Hematopoietic multipotent progenitor cell treated with erythropoietin and hydrocortisone succinate and interleukin-3 and kit ligand, for 8 days (in vitro differentiated cells): ENCODE measurements at places on chromosomes 5 and 9.

- no peak for DNase-seq
These were observed 21.8 kb upstream of the ANKRD18A start for GRCh38 chr9:38641985-38642864.

- peak; percentile 20 for DNase-seq
These were observed 74.5 kb downstream of the PTCD2 start for GRCh38 chr5:72394688-72395087.

GRCh38 chr9:26662476-26662875 lies 230.1 kb downstream of the CAAP1 start:
- DNase-seq = no peak

GRCh38 chr5:9313751-9314150 lies 232.1 kb downstream of the SEMA5A start:
- DNase-seq = no peak

- DNase-seq = no peak
These were observed 49.9 kb downstream of the ITGA1 start for GRCh38 chr5:52837591-52838001.

DNA sequence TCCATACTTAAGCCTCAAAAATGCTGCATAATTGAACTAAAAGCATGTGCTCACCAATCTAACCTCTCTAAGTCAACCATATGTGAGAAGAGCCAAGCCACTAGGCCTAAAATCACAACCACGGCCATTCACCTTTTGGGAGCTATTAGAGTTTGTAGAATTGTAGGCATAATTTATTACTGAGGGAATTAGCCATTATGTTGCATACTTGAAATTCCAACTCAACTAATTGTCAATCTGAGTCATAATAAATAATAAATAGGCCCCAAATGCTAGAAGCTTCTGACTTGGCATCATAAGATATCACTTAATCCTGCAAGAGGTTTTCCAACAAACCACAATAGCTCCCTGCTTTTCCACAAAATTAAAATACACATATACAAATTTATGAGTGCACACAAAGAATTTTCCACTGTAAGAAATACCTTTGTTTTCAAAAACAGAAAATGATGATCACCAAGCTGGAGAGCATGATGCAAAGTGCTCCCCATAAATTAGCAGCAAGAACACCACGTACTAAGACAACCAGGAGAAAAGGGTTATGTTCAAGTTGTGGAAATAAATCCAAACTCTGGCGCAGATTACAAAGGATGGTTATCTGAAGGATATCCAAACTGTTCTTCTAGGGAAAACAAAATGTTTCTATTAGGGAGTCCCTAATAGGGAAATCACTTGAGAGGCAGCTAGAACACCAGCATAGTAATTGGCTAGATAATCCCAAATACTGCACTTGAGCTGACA lies 250.0 kb upstream of the SLC30A5 start:
- DNase-seq = no peak

GRCh38 chr9:124780757-124781151 lies 3.8 kb downstream of the OLFML2A start:
- DNase-seq = no peak

DNA sequence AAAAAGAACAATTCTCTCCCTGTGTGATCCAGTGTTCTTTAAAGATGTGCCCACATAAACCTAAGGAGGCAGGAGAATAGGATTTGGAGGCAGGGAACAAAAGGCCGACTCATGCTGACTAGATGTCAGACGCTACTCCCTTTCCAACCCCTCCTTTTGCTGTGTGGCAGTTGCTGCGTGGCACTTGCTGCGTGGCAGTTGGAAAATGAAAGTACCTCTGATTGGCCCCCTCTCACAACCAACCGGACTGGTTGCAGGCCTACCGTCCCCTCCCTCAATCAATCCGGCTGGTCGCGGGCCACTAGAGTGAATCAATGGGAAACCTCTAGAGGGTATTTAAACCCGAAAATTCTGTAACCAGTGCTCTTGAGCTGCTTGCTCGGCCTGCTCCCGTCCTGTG lies 551.0 kb downstream of the KIF4B start:
- DNase-seq = no peak

DNA sequence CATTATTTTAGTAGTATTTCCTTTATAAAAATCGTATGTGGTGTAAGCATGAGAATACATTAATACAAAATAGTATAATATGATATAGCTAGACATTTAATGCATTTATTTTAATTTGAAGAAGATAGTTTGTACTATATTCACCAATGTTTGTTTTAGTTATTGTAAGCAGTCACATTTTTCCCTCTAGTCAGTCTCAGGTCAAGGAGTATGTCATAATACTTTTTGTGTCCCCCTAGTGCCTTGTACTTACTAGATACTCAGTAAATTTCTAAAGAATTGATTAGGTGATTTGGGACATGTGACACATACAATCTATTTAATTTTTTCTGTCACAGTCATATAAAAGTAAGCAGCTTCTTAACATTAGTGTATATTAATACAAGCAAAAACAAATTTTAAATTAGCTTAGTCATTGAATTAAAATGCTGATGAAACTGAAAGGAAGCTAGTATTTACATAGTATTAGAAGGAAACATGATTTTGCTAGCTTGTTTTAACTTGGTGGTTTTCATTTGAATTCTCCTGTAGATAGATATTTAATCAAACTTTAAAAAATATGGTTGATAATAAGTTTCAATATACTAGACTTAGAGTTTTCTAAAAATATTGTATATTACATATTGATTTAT lies 242.2 kb downstream of the FER start:
- no peak for DNase-seq

DNA sequence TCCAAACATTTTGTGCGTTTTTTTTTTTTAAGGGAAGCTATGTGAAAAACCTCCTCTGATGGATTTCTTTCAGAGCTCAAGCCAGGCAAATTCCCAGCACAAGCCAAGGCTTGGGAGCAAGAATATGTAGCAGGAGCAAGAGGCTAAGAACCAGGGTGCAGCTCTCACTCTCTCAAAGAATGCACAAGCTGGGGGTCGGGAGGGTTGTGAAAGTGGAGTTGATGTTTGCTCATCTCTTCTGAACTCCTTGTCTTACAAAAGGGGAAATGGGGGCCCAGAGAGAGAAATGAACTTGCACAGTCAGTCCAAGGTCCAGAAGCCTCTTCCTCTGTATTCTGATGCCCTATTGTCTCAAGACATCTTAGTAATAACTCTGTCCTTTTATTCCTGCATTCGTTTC lies 7.7 kb upstream of the TRAF1 start:
- no peak for DNase-seq

DNA sequence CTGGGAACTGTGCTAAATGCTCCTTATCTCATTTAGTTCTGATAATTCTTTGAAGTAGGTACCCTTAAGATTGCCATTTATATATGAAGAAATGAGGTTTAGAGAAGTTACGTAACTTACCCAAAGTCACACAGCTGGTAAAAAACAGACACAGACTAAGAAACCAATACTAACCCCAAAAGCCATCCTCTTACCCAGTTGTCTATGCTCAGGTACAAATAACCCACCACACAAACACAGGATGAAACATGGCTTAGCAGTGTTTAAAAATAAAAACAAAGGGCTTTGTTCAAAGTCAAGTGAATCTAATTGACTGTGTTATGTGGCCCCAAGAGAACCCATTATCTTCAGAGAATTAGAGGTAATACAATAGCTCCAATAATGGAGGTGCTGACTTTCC lies 37.0 kb upstream of the IL7R start:
- DNase-seq = no peak

GRCh38 chr9:86434039-86434726 lies 80.0 kb upstream of the TUT7 start:
- DNase-seq = peak; percentile 43

- peak; percentile 66 for DNase-seq
These were observed 1.7 kb downstream of the TRIO start for GRCh38 chr5:14144586-14145434.

- DNase-seq = no peak
These were observed 1.4 kb downstream of the NSUN2 start for GRCh38 chr5:6631441-6631840.

GRCh38 chr5:94217745-94218144 lies 400.7 kb downstream of the KIAA0825 start:
- DNase-seq = no peak

DNA sequence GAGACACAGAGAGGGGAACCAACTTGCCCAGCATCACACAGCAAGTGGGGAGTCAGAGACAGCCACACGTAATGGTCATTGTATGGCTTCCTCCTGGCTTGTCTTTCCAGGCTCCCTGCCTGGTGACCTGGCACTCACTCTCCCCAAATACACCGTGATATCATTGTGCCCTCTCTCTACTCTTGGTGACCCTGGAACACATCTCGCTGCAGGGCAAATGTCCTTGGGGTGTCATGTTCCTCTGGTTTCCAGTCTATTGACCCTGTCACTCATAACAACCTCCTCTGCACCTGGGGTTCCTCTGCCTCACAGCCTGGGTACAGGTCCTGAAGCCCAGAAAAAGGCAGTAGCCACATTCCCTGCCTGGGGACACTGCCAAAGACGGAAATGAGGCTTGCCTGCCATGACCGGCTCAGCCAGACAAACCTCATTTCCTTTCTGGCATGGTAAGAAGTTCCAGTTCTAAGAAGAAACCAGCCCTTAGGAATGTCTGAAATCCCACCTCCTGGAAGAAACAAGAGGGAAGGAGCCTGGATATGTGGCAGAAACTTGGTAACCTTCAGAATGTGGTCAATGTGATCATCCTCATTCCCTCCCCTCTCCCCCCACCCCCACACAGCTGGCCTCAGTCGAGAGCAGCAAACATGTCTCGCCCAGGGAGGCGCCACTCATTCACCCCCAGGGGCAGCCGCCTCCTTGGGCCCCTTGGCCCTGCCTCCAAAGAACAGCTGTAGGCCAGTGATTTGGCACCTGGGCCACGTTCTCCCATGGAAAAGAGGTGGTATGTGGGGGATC lies 30.6 kb upstream of the SMU1 start:
- DNase-seq = no peak

- DNase-seq = no peak
These were observed 216.6 kb upstream of the EFNA5 start for GRCh38 chr5:107887166-107887943.

GRCh38 chr9:130444565-130445221 lies at the start of gene ASS1:
TSS of gene ASS1 (plus strand) at chr9:130444961. CDS start at chr9:130452229, 7,268 bp downstream.
- no peak for DNase-seq

DNA sequence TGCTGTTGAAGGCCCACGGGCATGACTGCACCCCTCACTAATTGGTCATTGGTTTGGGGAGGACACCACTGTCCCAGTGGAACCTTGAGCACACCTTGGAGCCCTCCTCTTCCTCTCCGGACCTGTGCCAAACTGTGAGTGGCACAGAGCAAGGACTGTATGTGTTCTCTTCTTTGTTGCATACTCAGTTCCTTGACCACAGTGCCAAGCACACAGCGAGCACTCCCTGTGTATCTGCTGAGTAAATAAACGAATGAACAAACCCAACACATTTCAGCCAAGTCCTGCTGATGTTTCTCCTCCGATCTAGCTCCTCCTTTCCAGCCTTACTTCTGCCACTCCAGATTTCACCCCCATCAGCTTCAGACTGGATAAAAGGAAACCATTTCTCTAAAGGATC lies 2.7 kb upstream of the TRIM52 start:
- no peak for DNase-seq

DNA sequence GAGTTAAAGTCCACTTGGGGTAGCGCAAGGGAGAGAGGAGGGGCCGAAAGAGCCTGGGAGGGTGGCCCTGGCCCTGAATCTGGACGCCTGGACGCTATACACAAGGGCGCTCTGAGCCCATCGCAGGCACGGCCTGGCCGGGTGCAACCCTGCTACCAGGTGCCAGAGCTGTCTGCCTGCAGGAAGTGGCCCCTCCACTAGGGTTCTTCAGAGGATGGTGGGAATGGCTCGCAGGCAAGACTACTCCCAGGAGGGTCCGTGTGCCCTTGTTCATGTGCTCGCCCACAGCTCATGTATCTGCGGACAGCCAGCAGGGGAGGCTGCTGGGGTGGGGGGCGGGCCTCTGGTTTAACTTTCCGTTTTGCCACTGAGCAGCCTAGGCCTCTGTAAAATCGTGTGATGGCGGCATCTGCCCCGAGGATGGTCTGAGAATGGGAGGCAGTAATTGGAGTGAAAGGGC lies 1.4 kb upstream of the NKD2 start:
- DNase-seq = no peak

GRCh38 chr5:177958696-177959095 lies 37.3 kb downstream of the PROP1 start:
- DNase-seq = no peak

GRCh38 chr5:175681045-175681967 lies 23.4 kb downstream of the HRH2 start:
- DNase-seq = no peak

- no peak for DNase-seq
These were observed 17.3 kb upstream of the ARSB start for GRCh38 chr5:79002374-79002773.

DNA sequence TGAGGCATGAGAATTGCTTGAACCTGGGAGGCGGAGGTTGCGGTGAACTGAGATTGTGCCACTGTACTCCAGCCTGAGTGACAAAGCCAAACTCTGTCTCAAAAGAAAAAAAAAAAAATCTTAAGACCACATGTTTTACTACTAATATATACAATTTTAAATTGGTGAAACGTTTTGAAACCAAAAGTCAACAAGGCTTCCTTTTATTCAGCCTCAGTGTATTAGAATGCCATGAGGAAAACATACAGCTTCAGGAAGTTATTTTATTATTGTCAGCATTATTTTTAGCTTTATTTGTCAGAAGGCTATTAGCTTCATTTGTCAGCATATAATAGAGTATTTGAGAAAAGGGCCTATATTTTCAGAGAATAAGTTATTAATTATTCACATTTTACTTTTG lies 163.9 kb upstream of the SH3GL2 start:
- DNase-seq = no peak

DNA sequence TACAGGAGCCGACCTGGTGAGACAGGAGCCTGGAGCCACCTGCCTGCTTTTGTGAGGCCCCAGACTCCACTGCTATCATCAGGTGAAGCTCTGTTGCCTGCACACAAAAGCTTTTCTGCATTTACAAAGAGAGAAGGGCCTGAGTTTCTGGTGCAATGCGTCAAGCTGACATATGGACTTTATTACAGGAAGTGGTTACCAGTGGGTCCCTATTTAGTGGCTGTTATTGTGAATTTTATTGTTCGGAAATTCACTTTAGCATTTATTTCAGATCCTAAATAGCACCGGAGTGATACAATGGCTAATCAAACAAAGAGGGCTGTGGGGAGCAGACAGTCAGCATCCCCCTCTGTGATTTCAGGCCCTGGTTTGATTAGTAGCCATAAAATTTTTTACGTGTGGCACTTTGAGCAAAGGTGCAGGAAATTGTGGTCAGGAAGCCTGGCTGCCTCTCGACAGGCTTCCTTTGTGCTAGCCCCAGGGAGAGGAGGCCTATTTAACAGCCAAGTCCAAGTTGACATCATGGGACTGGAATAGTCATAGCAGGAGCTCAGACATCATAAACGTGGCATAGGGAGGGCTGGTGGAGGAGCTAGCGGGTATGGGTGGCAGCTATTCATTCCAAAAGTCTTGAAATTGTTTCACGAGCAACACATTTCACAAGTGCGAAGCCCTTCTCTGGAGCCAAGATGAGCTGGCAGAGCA lies 8.4 kb downstream of the TGFBI start:
- DNase-seq = no peak
